ENCODE measurements at places on chromosomes 12 and 14.

- no peak for DNase-seq
Measured at GRCh38 chr12:12744546-12745305, 27.6 kb downstream of the CDKN1B start.

- DNase-seq, result no peak
Measured at GRCh38 chr12:102675672-102676071, 195.3 kb upstream of the IGF1 start.

DNA sequence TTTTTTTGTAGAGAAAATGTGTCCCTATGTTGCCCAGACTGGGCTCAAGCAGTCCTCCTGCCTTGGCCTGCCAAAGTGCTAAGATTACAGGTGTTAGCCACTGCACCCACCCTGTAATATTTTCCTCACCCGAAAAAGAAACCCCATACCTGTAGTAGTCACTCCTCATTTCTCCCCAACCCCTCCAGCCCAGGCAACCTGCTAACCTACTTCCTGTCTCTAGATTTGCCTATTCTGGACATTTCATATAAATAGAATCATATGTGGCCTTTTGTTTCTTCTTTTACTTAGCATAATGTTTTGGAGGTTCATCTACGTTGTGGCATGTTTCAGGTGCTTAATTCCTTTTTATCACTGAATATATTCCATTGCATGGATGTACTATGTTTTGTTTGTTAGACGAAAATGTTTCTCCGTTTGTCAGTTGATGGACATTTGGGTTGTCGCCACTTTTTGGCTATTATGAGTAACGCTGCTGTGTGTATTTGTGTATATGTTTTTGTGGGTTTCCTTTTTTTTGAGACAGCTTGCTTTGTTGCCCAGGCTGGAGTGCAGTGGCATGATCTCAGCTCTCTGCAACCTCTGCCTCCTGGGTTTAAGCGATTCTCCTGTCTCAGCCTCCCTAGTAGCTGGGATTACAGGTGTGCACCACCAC lies 6.2 kb downstream of the ANKRD13A start:
- no peak for DNase-seq

DNA sequence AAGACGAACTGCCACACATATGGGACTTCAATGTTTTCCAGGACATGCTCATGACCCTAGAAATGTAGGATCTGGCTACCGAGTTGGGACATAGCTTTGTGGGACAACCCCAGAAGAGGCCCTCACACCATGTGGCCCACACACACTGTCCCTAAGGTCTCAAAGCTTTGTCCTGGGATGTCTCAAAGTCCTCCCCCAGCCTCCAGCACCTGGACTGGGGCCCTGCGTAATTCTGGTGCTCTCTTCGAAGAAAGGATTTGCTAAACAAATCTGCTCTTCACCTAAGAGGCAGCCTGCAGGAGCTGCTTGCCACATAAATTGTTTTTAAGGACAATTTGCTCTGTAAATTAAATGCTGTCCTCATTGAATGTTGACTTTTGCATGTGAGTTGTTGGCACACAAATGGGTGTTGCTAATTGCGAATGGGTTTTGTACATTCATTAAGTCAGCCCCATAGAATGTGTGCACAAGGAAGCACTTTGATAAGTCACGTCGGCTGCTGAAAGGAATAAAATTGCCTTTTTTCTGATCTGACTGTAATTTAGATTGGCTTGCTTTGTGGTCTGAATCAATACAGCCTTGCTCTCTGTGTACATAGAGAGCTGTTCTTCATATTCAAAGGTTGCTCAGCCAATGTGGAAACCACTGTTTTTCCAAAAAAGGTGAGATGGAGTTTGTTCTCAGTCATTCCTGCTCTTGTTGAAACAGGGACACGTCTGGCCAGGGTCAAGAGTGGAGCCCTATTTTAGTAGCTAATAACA lies 161.6 kb upstream of the PWP1 start:
- no peak for DNase-seq

DNA sequence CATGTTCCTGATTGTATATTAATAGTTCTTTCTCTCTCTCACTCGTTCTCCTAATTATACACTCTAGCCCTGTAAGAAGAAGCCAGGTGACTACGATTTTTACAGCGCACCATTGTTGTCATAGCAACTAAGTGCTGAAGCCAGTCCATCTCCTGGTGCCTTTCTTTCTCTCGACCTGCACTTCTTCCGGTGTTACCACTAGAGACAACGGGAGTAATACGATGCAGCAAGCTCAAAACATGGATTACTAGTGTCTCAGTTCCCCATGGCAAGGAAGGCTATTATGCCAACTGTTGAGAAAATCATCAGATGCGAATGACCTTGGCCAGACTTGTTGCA lies 40.8 kb upstream of the DCD start:
- no peak for DNase-seq
